Fibroblast of skin of scalp (primary cell): ENCODE measurements at places on chromosomes 12 and 14.

GRCh38 chr12:34219046-34219770, 196.9 kb downstream of the ALG10 start:
- DNase-seq, result no peak

- DNase-seq, result no peak
These were observed 53.4 kb upstream of the DLK1 start for GRCh38 chr14:100673085-100673806.

DNA sequence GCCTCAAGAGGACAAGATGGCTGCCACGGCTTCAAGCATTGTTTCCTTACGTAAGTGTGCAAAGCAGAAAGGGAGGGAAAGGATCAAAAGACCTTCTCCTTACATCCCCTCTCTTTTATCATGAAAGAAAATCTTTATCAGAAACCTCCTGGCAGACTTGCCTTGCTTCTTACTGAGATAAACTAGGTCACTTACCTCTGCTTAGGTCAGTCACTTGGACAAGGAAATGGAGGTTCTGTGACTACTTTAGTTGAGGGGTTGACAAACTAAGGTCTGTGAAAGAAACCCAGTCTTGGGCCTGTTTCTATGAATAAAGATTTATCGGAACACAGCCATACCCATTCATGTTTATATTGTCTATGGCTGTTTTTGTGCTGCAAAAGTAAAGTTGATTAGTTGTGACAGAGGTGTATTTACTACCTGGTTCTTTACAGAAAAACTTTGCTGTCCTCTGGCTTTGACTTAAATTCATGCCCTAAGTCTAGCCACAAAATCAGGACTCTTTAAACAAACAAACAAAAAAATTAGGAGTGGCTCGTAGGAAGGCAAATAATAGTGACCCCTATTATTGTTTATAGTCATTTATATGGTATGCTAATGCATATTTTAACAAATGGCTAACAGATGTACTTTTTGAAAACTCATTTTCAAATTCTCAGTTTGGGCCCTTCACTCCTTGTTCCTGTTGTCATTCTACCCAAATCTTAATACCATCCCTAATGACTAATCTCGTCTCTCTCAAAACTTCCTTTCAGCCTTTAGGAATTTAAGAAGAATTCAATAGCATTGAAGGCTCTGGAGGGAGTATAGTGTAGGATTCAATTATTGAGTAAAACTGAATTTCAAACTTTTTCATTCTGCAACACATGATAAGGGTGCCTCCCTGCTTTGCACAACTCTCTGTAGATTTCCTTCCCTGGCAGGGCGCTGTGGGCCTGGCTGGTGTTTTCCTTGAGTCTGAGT, 42.0 kb upstream of the ATP2B1 start:
- peak; percentile 90 for DNase-seq

GRCh38 chr14:94706133-94706532, 63.8 kb downstream of the GSC start:
- no peak for DNase-seq

GRCh38 chr12:62684570-62685295, 218.1 kb downstream of the MON2 start:
- DNase-seq, result peak; percentile 91

- DNase-seq, result no peak
These were observed 79.2 kb upstream of the RBM19 start for GRCh38 chr12:114045349-114045748.
